ENCODE measurements at places on chromosomes 6 and 20. TPM values are rescaled to one million over a fixed set of nuclear protein-coding genes. Genes with fewer than 3 reads are reported as not detected.

GRCh38 chr6:150001295-150002008 is 23.9 kb downstream of the RAET1L start:
- no peak for DNase-seq

- DNase-seq, result no peak
Observed at GRCh38 chr6:90209527-90209926, 87.1 kb downstream of the BACH2 start.

GRCh38 chr6:4348462-4349112 is 213.2 kb upstream of the ECI2 start:
- no peak for DNase-seq

DNA sequence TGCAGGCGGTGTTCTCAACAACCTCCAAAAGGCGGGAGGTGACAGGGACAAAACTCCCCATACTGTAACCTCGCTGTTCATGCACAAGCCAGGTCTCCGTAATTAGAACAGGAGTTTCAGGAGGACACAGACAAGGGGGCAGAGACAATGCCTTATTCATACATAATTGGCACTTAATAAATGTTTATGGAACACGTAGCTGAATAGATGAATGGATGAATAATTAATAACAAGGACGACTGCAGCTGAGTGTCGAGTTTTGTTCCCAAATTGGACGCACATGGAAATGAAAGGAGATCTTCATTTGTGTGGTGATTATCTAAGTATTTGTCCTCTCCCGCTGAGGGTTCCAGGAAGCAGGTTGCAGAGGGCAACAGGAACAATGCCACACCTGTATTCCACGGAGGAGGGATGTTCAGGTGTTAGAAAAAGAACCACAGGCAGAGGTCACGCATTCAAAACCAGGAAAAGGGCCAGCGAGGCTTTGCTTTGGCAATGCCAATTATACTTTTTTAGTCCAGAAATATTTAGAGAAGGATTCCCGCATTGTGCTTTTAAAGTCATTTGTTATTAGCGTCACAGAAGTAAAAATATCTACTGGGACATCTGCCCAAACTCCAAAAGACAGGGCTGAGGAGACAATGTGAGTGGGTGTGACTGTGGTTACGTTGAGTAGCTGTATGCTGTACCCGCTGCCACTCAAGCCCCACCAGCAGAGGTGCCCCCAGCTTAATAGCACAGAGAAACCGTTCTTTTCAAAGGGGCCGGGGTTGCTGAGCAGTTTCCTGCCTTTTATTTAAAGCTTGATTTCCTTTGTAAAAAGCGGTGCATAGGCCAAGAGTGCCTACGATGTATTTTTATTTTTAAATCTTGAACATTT is 123.3 kb downstream of the PXDC1 start:
- DNase-seq, result no peak

HLA-DPB1 gene
- 18.0 TPM for total RNA-seq
